ENCODE measurements at places on chromosomes 3 and 15. TPM values are rescaled to one million over a fixed set of nuclear protein-coding genes. Genes with fewer than 3 reads are reported as not detected.

Gene ERICH6
- total RNA-seq, result 0.06 TPM

- no peak for DNase-seq
Observed at GRCh38 chr3:38114052-38114874, 22.7 kb downstream of the ACAA1 start.

GRCh38 chr3:102233881-102234280 lies 200.9 kb upstream of the ZPLD1 start:
- no peak for DNase-seq

- DNase-seq, result no peak
Observed at GRCh38 chr15:73822998-73823397, 50.4 kb upstream of the TBC1D21 start.
